ENCODE measurements at places on chromosomes 4 and X. TPM values are rescaled to one million over a fixed set of nuclear protein-coding genes. Genes with fewer than 3 reads are reported as not detected.

DNA sequence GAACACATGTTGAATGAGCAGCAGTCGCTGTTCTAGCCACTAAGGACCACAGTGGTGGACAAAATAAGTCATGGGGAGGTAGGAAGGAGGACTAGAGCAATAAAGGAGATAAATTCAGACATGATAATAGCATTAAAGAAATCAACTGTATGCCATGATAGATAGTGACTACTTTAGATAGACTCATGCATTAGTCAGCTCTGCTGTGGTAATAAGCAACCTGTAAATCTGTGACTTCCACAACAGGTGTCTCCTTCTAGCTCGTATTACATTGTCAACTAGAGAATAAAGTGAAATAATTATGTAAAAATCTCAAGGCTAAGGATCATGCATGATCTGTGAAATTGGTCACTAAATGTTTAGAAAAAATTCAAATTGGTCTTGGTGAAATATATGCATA lies 77.9 kb downstream of the WWC2 start:
- no peaks in the 10 kb centered on the region for H3K36me3 ChIP-seq
- no peak for DNase-seq
- H3K4me1 ChIP-seq: peaks cover 9% of the 10 kb centered on the region
- H3K27me3 ChIP-seq: no peaks in the 10 kb centered on the region

DNA sequence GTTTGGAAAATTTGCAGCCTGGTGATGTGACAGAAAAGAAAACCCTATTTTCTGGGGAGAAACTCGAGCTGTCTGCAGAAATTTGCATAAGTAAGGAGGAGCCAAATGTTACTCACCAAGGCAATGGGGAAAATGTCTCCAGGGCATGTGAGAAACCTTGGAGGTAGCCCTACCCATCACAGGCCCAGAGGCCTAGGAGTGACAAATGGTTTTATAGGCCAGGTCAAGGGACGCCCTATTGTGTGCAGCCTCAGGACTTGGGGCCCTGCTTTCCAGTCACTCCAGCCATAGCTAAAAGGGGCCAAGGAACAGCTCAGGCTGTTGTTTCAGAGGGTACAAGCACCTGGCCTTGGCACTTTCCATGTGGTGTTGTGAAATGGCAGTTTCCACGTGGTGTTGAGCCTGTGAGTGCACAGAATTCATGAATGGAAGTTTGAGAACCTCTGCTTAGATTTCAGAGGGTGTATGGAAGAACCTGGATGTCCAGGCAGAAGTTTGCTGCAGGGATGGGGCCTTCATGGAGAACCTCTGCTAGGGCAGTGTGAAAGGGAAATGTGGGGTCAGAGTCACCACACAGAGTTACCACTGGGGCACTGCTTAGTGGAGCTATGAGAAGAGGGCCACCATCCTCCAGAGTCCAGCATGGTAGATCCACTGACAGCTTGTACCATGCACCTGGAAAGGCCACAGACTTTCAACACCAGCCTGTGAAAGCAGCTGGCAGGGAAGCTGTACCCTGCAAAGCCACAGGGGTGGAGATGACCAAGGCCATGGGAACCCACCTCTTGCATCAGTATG lies 637.6 kb upstream of the EPHA5 start:
- no peaks in the 10 kb centered on the region for H3K27me3 ChIP-seq
- DNase-seq: no peak
- no peaks in the 10 kb centered on the region for H3K36me3 ChIP-seq
- H3K4me1 ChIP-seq: no peaks in the 10 kb centered on the region
- no peak overlapping the region for H3K4me3 ChIP-seq

- H3K4me1 ChIP-seq: peaks cover 4% of the 10 kb centered on the region
- H3K27me3 ChIP-seq: no peaks in the 10 kb centered on the region
- no peak overlapping the region for H3K4me3 ChIP-seq
- H3K36me3 ChIP-seq: peaks cover 10% of the 10 kb centered on the region
These were observed 20.7 kb downstream of the SLIT2 start for GRCh38 chr4:20272411-20272872.

GRCh38 chr4:143189528-143189927 lies 4.8 kb downstream of the USP38 start:
- H3K27ac ChIP-seq: no peak overlapping the region
- H3K27me3 ChIP-seq: no peaks in the 10 kb centered on the region
- no peak overlapping the region for H3K4me3 ChIP-seq
- DNase-seq: no peak

DNA sequence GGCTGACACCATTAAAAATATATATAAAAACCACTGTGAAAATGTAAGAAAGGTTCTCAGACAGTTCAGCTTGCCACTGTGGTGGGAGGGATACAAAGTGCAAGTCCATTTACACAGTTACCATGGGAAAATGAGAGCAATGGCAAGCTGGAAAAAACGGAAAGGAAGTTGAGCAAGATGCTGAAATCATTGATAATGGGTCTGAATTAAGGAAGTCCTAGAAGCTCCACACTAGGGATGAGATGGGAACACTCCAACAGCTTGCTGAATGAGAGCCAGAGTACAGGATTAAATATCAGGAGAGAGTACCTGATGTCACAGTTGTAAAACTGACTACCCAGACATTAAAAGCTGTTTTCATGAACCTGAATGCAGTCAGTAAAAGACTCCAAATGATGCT lies 218.6 kb downstream of the PRDM5 start:
- no peak overlapping the region for H3K4me3 ChIP-seq
- H3K4me1 ChIP-seq: no peaks in the 10 kb centered on the region
- no peaks in the 10 kb centered on the region for H3K36me3 ChIP-seq
- no peaks in the 10 kb centered on the region for H3K27me3 ChIP-seq
- no peak overlapping the region for H3K27ac ChIP-seq
- no peak for DNase-seq

- no peak overlapping the region for H3K27ac ChIP-seq
- no peaks in the 10 kb centered on the region for H3K4me1 ChIP-seq
- H3K4me3 ChIP-seq: no peak overlapping the region
- H3K36me3 ChIP-seq: no peaks in the 10 kb centered on the region
These were observed 528.9 kb downstream of the ZNF674 start for GRCh38 chrX:46016296-46016695.

GRCh38 chr4:878796-879728 lies 53.1 kb downstream of the GAK start:
- no peaks in the 10 kb centered on the region for H3K4me1 ChIP-seq
- no peak overlapping the region for H3K4me3 ChIP-seq
- H3K36me3 ChIP-seq: peaks cover 21% of the 10 kb centered on the region
- H3K27ac ChIP-seq: no peak overlapping the region

GRCh38 chr4:85498068-85498733 lies 23.3 kb downstream of the ARHGAP24 start:
- DNase-seq: no peak
- H3K4me3 ChIP-seq: no peak overlapping the region
- no peaks in the 10 kb centered on the region for H3K36me3 ChIP-seq
- H3K27me3 ChIP-seq: no peaks in the 10 kb centered on the region
- peak overlapping the region; percentile 52 for H3K27ac ChIP-seq
- peaks cover 23% of the 10 kb centered on the region for H3K4me1 ChIP-seq

DNA sequence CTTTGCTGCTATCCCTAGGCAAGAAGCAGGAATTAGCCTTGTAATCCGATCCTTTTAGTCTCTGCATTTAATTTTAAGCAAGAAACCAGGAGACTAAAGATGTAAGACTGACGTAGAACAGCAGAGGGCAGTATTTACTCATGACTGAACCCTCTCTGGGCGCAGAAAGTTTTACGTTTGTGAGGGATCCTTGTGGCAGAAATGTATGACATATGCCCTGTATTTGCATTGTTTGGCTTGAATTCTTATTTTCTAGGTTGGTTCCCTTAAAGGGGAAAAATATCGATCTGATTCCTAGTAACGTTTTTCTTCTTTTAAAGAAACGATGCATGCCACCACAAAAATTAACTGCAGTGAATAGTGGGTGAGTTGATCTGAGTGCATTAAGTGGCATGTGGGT lies 1.3 kb upstream of the FAT4 start:
- H3K36me3 ChIP-seq: no peaks in the 10 kb centered on the region
- H3K4me3 ChIP-seq: no peak overlapping the region
- H3K27me3 ChIP-seq: no peaks in the 10 kb centered on the region
- peaks cover 14% of the 10 kb centered on the region for H3K4me1 ChIP-seq

Gene CXCL3
- total RNA-seq: 37.0 TPM
